Umbilical cord (tissue), 2 donors: ENCODE measurements at places on chromosomes 5 and 9. TPM values are rescaled to one million over a fixed set of nuclear protein-coding genes. Genes with fewer than 3 reads are reported as not detected.

DEPDC1B gene
- total RNA-seq = 16.9 TPM

RAPGEF6 gene
- 45.7 TPM for total RNA-seq

PCDHA4 gene
- total RNA-seq = 1.9 TPM

C5 gene
- 8.2 TPM for total RNA-seq

CDH6 gene
- 16.1 TPM for total RNA-seq

IFNK gene
- 2.4 TPM for total RNA-seq

DNA sequence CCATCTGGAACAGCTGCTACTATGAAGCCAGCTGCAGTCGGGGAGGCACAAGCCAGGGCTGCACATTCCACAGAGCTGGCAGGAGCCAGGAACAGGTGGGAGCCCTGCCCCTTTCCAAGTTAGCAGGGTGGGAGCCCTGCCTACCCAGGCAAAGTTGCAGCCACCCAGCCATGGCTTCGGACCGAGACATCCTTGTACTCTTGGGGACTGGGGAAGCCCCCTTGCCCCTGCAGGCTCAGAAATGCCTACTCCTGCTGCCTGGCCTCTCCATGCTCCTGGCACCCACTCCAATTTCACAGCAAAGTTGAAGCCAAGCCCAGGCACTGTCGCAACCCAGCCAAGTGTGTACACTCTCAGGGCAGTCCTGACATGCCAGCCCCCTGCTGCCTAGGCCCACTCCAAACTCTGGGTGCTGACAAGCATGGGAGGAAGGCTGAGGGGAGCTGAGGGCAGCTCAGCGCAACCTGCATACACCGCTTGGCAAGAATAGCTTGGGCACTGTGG, 165.1 kb downstream of the RNF180 start:
- DNase-seq = no peak

DNA sequence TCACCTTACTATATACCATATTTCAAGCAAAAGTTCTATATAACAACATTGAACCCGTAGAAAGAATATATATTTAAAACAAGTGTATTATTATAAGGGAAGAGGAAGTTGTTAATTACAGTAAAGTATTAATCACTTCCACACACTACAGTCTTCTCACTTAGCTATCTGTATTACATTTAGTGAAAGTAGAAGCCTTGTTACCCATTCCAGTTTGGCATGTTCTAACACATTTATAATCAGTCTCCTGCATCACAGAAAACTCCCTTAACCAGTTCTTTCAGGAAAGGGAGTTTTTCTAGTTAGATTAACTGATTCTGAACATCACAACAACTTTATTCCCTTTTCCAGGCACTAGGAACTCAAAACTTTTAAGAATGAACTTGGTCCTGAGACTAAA, 6.9 kb downstream of the RAB14 start:
- DNase-seq = peak; percentile 50

DNA sequence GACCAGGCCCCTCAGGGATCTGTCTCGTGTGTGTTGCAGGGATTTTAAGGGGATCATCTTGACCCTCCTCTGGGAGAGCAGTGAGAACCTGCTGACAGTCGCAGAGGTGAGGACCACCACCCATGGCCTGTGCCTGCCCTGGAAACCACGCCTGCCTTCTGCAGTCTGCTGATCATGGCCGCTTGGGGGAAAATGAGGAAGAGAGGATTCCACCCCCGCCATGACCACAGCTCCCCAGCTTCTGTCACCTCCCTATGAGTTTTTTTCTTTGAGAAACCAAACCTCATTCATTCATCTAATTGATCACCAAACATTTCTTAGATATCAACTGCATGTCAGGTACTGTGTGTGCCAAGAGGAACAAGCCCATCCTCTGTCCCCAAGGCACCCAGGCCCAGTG, 46.3 kb upstream of the TDRD7 start:
- no peak for DNase-seq

- no peak for DNase-seq
These were observed 679.8 kb downstream of the CETN3 start for GRCh38 chr5:89729623-89730301.

DNA sequence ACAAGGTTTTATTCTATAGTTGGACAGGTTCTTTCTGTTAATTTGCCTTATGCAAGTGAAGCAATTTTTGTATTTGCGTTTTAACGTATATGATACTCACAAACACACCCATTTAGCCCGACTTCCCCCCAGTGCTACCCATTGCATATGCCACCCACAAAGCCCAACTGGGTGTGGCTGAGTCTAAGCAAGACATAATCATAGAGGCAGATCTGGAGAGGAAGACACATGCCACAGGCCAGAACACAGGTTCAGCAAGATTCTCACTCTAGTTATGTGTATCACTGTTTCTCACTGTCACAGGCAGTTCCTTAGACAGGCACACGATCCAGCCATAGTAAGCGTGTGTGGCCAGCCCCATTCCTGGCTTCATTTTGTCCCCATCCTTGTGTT, 29.0 kb upstream of the PUM3 start:
- no peak for DNase-seq

- no peak for DNase-seq
These were observed 60.2 kb downstream of the FBXW11 start for GRCh38 chr5:171946000-171946781.

DNA sequence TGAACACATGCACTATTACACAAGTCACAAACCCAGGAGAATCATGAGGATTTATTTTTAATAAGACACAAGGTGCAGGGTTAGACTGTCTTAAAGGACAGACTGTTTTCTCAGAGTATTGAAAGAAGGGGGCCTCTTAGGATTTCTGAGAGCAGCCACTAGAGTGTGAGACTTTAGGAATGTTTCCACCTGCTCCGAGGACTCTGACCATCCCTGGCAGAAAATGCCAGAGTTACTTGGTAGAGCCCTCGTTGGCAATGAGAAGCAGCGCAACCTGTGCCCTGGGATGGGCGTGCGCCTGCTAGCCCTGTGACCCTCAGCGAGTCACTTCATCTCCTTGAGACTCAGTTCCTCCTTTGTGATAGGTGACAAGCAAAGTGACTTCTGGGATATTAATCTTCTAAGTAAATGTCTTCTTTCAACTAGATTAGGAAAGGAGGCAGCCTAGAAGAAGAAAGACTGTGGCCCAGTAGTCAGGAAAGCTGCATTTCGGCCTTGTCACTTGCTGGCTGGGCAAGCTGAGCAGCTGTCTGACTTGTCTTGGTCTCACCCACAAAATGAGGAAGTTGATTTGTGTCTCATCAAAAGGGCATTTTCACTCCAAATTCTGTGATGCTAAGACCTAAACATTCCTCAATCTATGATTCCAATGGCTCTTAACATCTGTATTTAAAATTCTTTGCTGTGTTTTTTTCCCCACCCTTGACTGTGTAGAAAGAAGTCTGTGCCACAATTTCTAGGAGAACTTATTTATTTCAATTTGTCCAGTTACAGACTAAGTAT, 60.5 kb downstream of the PTCD2 start:
- no peak for DNase-seq

- DNase-seq = peak; percentile 95
These were observed 113.2 kb downstream of the SLC12A2 start for GRCh38 chr5:128196791-128197190.

DNA sequence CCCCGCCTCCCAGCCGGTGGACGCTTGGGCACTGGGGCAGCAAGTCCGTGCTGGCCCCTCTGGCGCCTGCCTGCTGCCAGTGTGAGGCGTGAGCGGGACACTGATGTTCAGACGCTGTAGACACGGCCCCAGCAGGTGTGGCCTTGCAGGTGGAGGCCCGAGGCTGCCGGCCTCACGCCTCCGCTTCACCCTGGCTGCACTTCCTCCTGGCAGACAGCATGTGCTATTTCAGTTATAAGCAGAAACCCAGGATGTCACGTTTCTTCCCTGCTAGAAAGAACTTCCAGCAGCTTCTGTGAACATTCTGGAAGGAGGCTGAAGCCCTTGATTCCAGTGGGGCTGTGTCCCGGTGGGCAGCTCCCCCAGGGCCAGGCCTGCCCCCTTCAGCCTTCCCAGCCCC, 114.8 kb upstream of the FCN2 start:
- no peak for DNase-seq

DNA sequence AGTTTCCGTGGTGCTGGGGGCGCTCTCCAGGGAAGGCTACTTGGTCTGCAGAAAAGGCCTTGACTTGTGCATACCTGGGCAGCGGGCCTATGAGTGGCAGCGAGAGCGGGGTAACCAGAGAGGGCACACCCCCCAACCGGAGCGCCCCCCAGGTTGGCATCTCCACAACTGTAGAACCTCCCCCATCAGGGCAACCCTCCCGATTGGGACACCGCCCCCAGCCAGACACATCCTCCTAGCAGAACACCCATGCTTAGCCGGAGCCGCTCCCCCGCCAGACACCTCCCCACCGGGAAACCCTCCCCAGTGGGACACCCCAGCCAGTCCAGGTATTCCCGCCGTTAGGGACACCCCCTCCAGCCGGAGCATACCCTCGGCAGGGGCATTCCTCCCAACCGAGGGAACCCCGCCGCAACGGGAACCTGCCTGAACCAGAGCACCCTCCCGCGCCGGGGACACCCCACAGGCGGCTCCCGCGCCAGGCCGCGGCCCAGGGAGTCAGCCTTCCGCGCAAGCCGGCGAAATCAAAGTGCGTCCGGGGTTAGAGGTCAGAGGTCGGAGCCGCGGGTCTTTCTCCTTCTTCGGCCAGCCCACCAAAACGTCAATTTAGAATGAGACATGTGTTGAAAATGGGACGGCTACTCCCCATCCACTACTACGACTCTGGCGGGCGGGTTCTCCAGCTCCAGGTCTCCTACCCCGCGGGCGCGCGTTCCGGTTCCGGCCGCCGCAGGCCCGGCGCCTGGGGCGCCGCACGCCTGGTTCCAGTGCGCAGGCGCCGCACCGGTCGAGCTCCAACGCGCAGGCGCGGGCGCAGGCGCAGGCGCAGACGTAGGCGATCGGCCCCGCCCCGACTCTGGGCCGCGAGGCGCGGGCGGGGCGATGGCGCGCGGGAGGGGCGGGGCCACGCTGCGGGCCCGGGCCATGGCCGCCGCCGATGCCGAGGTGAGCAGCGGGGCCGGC, at the start of gene EHMT1:
Gene EHMT1 (plus strand): TSS at position 901 of the 963 bp plus-strand sequence. CDS start 24 bp downstream, at position 925.
- peak; percentile 91 for DNase-seq

DNA sequence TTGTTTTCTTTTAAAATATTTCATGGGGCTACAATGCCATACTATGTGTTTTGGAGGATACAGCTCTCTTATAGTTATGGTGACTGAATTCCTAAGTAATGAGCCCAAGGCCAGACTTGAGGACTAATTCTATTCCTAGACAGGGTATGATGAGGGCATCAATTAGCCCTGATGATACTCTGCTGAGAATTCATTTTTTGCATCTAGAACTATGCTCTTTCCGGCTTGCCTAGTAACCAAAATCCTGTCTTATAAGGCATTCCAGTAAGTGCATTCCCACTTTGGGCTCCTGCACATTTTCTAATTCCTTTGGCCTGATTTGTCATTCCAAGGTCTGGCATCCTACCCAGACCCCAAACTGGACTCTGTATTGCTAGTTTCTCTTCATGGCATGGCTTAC, 62.4 kb downstream of the MAT2B start:
- no peak for DNase-seq

- DNase-seq = peak; percentile 34
These were observed 196.2 kb downstream of the HSPA4 start for GRCh38 chr5:133247881-133248624.

- DNase-seq = peak; percentile 89
These were observed 1.5 kb downstream of the ASS1 start for GRCh38 chr9:130446101-130446861.

DNA sequence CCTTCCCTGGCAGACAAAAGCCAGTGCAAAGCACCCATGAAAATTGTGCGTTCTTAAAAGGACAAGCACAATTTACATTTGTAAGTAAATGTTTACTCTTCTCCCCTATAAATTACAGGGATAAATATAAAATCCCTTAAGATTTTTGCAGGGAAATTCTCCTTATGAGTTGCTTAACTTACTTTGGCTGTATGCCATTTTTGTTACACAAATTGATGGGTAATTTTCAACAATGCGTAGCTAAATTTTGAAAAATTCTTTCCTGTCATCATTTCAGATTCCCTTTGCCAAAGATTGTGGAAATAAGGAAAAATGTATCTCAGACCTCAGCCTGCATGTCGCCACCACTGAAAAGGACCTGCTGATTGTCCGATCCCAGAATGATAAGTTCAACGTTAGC, 64.2 kb upstream of the ITGA2 start:
- no peak for DNase-seq

GRCh38 chr5:91024727-91025126, 358.4 kb downstream of the ARRDC3 start:
- DNase-seq = no peak

DNA sequence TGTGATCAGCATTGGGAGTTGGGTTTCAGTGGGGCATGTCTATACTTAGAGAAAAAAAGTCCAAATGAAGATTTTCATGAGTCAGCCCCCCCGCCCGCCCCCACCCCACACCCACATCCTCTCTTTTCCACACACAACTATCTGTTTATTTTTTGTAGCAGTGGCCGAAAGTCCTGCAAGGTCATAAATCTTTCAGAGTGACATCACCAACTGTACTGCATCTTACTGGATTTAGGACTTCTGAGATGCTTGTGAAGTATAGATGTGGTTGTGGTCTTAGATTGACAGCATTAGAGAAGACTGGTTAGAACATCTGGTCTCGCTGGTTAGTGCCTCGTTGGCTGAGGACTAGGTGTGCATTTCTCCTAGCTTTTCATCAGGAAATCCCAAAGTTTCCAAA, 7.3 kb upstream of the ROPN1L start:
- no peak for DNase-seq

DNA sequence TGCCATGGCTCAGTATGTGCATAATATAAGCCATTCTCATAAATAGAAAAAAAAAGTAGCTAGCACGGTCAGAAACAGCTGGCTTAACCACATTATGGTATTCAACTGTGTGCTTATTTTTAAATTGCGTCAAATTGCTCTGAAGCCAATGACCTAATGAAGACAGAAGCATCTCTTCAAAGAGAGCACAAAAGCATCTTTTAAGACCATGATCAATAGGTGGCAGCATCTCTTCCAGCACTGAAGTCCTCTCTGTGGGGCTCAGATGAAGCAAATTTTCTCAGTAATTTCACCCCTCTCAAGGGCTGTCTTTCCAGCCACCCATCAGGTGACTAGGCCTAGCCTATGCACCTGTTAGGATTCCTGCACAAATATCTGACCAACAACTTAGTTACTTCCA, 251.4 kb downstream of the GLIS3 start:
- no peak for DNase-seq

GRCh38 chr9:89508951-89509615, 11.2 kb upstream of the SEMA4D start:
- no peak for DNase-seq

DNA sequence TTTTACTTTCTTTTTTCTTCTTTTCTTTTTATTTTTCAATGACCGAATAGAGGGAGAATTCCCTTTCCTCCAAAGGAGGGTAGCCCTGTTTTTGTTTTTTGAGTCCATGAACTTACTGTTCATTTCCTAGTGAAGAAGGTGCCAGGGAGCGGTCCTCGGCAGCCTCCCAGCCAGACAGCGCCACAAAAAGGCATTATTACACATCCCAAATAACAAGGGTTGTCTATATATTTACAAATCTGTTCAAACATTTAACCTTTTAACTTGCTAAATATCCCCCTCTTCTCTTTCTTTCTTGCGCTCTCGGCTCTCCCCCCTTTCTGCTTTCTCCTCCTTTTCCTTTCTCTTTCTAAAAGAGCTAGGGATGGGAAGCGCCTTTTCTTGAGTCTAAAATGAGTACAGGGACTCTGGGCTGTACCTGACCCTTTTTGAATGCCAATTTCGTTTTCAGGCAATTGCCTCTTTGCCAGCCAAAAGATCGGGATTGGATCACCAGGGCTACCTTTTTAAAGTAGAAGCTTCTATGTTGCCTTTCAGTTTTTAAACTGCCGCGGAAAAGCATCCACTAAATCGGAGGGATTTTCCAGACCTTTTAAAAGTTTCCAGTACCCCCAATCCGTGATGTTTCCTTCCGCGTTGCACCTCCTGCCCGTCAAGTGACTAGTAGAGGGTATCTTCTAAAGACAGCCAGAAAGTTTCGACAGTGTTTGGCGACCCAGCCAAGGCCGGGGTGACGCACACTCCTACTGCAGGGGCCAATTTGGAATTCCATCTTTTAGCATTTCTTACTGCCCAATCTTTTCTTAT, 125.6 kb downstream of the TMEM161B start:
- DNase-seq = peak; percentile 5
